ENCODE measurements at places on chromosomes 4 and X.

- DNase-seq, result no peak
Measured at GRCh38 chr4:88143504-88143903, 14.9 kb downstream of the ABCG2 start.

DNA sequence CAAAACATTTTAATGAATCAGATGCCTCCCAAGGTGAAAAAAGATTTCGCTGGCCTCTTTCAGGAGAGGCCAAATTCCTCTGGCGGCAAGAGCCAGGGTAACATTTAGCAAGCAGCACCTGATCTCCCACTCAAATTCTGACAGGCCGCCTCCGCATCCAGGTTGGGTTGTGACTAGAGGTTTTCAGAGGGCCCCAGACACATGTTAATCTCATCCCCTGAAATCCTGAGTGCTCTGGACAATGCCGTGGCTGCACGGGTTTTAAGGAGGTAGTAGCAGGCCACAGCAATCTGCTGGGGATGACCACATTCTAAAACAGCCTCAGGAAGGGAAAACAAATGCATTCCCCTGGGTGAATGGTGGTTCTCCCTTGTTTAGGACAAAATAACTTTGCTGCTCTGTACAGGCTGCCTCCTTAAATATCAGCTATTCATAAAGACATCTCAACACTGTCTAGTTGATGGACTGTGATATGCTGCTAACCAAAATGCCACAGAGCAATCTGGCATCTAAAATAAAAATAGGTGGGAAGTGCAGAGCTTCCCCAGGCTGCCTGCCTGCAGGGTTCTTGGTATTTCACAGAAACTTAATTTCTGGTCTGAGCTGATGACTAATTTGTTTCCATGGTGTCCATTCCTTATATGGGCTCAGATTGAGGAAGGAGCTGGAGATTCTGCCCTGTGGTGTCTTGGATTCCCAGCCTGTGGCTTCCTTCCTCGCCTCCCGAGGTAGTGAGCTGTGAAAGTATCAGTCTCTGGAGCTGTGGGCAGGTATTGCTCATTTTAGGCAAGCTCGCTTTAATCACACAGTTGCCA is 202.0 kb downstream of the DCLK2 start:
- DNase-seq, result no peak

DNA sequence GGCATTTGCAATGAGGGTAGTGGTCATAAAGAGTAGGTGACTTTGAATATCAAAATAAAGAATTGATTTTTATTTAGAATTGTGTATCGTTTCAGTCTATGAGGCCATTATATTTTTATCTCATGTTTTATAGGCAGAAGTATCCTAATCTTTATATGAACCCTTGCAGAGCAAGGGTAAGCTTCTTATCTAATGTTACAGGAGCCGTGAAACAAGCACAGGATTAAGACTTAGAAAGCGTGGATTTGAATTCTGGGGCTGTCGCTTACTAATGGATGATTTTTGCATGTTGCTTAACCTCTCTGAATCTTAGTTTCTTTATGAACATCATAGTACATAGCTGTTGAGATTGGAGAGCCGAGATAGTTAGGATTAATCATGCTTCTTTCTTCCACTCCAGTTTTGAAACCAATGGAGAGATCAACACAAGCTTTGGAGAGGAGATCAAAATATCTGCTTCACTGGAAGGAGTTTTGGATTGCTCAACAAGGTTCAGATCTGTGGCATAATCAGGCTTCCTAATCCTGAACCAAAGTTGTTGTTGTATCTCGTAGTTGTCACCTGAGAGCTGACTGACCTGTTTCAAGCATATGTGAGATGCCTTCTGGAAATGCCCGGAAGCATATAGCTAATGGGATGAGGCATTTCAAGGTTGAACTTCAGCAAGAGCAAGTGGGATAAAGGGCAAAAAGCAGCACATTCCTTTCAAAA is 166.9 kb upstream of the GK2 start:
- DNase-seq, result no peak

DNA sequence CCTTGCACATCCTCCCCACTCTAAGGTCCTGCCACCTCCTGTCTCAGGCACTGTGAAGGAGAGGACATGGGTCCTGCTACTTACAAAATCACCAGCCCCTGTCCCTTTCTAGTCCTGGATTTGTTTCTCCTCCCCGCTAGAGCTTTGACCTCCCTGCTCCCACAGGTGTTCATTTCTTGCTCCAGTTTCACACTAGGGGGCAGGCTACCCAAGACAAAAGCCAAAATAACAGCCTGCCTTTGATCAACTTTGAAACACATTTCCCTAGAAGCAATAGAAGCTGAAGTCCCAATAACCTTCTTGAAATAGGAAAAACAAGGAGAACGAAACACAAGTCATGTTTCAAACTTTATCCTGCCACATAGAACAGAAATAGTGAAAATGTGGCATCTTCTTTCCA is 164.4 kb downstream of the QDPR start:
- DNase-seq, result peak; percentile 23

GRCh38 chrX:30688641-30689040 is 35.4 kb downstream of the GK start:
- DNase-seq, result no peak

DNA sequence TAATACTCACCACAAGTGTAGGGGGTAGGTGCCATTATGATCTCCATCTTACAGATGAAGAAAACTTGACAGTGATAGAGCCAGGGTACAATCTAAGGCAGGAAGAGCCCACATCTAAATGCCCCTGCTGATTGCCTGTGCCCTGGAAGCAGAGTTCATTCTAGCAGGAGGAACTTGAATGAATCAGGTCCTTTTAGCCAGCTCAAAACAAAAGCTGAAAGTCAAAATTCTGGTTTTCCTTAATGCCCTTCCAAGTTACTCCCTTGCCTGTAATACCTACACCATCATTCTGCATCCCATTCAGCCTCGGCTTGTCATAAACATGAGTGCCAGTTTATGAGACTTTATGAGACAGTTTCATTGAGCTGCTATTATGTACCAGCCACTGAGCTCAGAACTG is 89.6 kb downstream of the SCD5 start:
- no peak for DNase-seq

DNA sequence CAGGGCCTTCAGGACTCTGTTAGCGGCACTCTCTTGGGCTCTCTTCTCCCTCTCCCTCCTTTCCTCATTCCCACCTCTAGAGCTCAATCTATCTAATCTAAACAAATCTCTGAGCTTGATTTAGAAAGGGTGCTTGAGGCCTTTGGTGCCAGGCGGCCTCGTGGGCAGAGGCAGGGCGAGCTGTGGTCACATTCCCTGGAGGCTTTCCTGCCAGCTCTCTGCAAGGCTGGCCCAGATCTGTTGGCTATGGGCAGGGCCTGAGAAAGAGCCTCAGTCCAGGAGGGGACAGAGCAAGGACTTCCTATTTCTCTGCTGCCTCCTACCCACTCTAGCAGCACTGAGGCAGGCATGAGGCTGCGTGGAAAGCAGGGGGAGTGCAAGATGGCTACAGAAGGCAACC is 38.6 kb downstream of the PJA1 start:
- no peak for DNase-seq

- no peak for DNase-seq
Measured at GRCh38 chr4:129043523-129043922, 49.8 kb downstream of the SCLT1 start.

GRCh38 chr4:165873298-165874071 is 448 bp downstream of the TLL1 start:
- DNase-seq, result no peak

GRCh38 chrX:54085666-54086065 is 41.4 kb upstream of the PHF8 start:
- DNase-seq, result no peak

DNA sequence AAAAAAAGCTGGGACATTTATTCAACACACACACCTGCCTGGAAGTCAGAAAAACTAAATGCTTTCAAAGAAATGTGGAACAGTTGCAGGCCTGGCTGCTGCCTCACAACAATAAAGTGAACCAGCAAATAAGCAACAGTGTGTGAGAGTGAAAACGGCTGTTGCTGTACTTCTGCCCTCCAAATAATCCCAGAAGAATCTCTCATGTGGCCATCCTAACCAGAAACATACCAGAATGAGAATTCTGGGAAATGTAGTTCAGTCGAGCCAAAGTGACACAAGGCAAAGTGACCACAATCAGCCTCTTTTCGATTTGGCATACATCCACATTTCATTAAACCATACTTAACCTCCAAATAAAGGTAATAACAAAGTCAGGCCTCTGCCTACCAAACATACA is 204.5 kb downstream of the SLC7A11 start:
- no peak for DNase-seq

GRCh38 chrX:153974003-153974725 is 1.6 kb downstream of the TMEM187 start:
- no peak for DNase-seq

DNA sequence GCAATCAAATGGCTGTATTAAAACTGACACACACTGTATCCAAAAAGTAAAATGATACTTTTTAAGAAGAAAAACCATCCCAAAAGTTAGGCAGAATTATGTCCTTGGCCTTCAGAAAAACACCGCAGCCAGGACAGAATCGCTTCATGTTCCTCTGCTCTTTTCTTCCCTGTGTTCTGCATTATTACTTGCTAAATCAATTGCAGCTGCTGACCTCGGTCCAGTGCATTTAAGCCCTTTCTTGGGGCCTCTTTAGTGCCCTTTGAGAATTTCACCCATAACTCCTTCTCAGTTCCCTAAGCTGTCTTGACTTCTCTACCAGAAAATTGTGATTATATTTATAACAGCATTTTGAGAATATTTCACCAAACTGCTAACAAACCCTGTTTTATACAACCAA is 696.9 kb downstream of the PCDH7 start:
- no peak for DNase-seq

GRCh38 chr4:93303440-93303839 is 525.1 kb upstream of the ATOH1 start:
- no peak for DNase-seq

GRCh38 chr4:141158219-141158618 is 24.9 kb upstream of the RNF150 start:
- peak; percentile 5 for DNase-seq

- no peak for DNase-seq
Measured at GRCh38 chrX:9899640-9900111, 67.5 kb upstream of the CLDN34 start.

- DNase-seq, result no peak
Measured at GRCh38 chr4:140267576-140267975, 105.9 kb upstream of the SCOC start.

GRCh38 chrX:50622751-50623150 is 152.1 kb upstream of the DGKK start:
- no peak for DNase-seq

GRCh38 chrX:53255738-53256191 is 25.6 kb downstream of the IQSEC2 start:
- no peak for DNase-seq

GRCh38 chr4:16290681-16291420 is 64.6 kb upstream of the TAPT1 start:
- DNase-seq, result no peak

DNA sequence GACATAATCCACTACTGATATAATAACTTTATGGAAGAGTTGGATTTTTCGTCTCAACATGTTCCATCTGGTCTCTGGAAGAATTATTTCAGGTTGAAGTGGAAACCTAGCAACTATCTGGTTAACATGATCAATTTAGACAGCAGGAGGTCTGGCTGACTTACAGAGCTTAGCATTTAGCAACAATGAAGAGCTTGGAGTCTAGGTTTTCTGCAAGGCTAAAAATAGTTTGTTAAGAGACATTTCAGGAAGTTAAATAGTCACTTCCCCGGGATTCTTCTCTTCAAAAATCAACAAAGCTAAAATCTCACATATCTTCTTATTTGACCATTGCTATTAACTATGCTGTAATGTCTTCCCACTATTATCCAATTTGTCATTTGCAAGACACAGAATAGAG is 418.6 kb upstream of the DIPK2B start:
- DNase-seq, result no peak

DNA sequence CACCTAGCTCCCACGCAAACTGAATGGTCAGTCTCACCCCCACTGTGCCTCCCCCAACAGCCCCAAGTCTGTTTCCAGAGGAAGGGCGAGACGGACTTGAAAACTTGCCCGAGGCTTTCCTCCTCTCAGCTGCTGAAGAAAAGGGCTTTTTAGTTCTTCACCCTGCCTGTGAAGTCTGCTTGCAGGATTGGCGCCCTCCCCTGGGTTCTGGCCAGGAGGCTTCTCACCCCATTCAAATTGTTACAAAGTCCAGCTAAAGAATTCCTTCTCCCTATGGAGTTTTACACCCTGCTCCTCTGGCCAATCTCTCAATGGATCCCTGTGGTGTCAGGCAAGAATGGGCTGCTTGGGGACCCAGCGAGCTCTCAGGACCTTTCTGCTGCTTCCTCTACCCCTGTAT is 241.0 kb downstream of the AFF2 start:
- no peak for DNase-seq

GRCh38 chr4:174604198-174604597 is 81.9 kb upstream of the HPGD start:
- no peak for DNase-seq

DNA sequence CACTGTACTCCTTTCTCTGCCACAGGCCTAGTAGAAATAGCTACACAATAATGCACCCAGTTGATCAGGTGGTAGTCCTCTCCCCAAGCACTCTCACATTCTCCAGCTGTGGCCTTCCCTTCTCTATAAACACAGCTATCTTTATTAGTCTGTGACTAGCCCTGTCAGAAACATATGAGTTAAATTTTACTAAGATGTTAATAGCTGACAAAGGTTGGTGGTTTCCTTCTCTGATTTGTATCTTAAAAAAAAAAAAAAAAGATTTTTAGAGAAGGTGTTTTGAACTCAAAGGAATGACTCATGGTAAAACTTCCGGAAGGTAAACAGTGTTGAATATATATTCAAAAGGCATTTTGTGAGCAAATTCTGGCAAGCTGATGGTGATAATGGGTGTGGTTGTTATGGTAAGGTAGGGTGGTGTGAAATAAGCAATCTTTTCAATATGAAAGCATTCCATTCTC is 327.4 kb downstream of the PPP3CA start:
- DNase-seq, result no peak

DNA sequence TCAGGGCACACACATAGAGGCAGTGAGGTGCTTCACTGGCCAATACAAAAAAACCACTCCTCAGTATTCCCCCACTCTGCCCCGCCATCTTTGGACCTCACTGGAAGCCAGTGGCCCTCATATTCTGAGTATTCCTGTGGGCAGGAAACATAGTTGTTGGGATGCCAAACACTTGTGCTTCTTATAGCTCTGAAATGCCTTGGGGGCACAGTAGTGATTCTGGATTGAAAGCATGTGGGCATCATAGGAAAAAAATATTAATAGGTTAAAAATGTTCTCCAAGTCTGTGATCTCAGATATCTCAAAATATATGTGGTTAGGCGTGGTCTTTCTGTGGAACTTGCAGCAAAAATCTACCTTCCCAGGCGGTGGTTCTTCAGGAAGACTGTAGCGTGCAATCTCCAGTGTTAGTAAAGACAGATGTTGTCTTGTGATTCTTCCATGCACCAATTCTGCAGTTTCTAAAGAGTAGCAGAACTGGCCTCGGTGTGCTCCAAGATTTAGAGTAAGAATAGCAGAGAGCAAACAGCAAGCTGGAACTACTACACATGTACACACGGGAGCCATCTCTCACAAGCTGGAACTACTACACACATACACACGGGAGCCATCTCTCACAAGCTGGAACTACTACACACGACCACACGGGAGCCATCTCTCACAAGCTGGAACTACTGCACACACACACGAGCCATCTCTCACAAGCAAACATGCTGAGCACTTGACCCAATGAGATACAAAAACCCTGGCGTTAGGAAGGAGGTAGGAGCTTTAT is 8.0 kb upstream of the TENM3 start:
- no peak for DNase-seq
